Muscle of leg (tissue), 16 donors: ENCODE measurements at places on chromosomes 3 and 15.

DNA sequence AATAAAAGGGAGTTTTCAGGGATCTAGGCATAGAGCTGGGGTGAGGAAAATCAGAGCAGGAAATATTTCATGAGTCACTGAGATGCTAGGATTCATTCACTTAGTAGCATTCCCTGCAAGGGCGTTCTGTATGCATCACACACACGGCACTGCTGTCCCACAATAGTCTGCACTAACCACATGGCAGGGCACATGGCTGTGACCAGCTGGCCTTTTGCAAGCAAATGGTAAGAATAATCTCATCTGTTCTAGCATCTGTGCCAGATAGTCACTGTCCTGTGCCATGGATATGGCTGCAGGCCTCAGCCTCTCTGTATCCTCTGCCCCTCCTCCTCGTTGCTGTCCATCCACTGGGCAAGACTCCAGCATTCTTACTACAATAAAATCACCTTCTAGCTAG is 37.8 kb downstream of the BOC start:
- DNase-seq, result peak; percentile 77

GRCh38 chr15:31223478-31224350 is 102.9 kb upstream of the KLF13 start:
- peak; percentile 50 for DNase-seq

- DNase-seq, result peak; percentile 15
Measured at GRCh38 chr3:189108735-189109134, 63.0 kb upstream of the TPRG1 start.

DNA sequence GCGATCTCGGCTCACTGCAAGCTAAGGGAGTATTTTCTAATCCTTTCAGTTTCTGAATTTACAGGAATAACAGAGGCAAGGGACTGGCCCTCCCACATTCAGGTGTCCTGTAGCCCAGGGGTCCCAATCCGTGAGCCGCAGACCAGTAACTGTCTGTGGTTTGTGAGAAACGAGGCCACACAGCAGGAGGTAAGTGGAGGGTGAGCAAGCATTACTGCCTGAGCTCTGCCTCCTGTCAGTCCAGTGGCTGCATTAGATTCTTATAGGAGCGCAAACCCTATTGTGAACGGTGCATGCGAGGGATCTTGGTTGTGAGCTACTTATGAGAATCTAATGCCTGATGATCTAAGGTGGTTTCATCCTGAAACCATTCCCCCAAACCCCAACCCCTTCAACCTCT is 5.0 kb upstream of the IL17RC start:
- DNase-seq, result no peak
